ENCODE measurements at places on chromosomes 5 and 9.

GRCh38 chr5:63011158-63011557 lies 432.5 kb downstream of the LRRC70 start:
- no peak for DNase-seq

GRCh38 chr9:129863059-129863690 lies 27.9 kb downstream of the USP20 start:
- DNase-seq: no peak

GRCh38 chr5:145465474-145466263 lies 369.5 kb downstream of the PRELID2 start:
- DNase-seq: peak; percentile 3

- no peak for DNase-seq
These were observed 33.0 kb downstream of the TBCA start for GRCh38 chr5:77743181-77743580.

DNA sequence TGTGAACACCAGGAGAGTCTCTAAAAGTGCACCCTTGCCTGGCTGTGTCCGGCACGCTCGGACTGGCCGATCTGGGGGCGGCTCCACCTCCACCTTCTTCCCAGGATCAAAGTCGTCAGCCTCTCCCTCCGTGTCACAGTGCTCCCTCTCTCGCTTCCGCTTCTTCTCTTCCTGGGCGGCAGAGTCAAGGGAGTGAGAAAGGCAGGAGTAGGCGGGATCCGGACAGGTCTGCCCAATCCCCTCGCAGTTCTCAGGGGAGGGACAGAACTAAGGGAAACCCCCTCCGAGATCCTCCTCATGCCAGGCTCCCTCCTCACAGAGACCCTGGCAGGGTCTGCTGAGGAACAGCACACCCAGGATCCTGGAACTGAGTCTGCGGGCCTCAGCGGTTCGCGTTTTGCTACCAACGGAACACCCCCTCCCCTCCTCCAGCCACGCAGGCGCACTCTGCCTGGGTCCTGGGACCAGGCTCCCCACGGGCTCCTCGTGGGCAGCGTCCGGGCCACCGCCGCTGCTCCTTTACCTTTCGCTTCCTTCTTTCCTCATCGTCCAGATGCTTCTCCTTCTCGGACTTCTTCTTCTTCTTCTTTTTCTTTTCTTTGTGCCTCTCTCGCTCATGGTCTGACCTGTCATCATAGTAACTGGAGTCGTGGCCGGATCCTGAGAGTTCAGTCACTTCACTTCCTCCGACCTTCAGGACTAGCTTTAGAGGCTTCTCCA lies 1.3 kb downstream of the BRD9 start:
- DNase-seq: no peak

- no peak for DNase-seq
These were observed 1.6 kb downstream of the NACC2 start for GRCh38 chr9:136093346-136093986.

DNA sequence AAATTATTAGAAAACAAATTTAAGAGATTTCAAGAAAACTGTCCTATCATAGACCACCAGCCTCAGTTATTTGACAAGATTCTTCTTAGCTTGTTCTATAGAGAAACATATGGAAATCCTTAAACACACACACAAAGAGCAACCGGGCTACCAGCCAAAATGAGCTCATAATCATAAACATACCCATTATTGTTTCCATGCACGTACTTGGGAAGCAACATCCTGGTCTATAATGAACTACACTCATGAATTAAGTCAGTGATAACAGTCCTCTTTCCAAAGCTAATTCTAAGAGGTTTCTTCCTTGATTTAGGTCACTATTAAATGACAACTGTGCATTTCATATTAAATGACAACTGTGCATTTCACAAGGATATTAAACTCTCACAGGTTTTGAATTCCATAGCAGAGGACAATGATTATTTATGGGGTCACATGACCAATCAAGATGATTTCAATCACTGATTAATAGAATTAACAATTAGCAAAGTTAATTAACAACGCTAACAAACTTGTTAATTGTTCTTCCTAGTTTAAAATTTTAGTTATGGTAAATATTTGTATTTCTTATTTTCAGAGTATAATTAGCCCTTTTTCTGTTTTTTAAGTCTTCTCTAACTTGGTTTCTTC lies 77.0 kb downstream of the OXCT1 start:
- DNase-seq: no peak

GRCh38 chr9:22241611-22242010 lies 205.0 kb upstream of the DMRTA1 start:
- DNase-seq: no peak

DNA sequence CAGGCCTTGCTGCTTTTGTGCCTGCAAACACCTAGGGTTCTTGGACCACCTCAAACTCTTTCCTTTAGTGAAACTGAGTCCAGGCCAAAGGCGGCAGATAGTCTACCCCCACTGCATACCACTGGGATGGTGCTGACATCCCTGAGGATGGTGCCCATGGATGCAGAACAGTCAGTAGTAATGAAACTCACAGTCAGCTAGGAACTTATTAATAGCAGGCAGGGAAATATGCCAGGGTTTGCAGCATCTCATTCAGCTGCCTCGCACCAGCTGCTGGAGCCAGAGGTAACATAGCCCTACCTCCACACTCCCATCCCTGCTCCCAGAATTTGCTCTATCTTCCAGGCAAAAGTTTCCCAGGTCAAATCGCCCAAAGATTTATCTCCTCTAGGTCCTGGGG lies 189.1 kb downstream of the SREK1 start:
- DNase-seq: no peak

DNA sequence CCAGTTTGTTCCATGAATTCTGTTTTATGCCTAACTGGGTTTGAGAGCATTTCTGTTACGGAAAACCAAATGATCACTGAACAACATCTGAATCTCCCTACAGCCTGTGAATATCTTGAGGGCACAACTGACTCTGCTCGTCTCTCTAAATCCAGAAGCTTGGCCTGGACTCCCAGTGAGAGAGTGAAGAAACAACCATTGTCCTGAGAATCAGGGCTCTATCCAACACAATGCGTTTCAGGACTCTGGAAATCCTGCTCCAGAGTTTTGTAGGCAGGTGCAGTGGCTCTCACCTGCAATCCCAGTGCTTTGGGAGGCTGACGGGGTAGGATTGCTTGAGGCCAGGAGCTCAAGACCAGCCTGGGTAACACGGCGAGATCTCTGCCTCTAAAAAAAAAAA lies 7.8 kb upstream of the MVB12B start:
- no peak for DNase-seq

- DNase-seq: no peak
These were observed 107.8 kb downstream of the GAS1 start for GRCh38 chr9:86839522-86839921.

GRCh38 chr5:39175273-39175955 lies 43.9 kb downstream of the FYB1 start:
- DNase-seq: no peak

- no peak for DNase-seq
These were observed 33.1 kb downstream of the DAB2IP start for GRCh38 chr9:121684381-121685145.

GRCh38 chr9:130288393-130288792 lies 22.8 kb downstream of the HMCN2 start:
- no peak for DNase-seq

DNA sequence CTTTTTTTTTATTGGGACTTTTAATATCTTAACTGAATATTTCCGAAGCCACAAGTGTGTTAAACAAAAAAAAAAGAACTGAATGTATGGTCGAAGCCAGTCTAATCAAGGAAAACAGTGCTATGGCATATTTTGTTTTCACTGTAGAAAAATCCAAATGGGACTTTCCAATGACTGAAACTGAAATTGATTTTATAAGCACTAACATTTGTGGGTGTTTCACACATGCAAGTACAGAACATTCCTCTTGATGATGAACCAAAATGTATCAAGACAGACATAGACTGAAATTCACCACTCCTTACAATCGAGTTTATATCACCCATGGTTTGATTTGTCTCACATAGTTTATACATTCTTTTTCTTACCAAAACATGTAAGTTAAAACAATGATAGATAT lies 1026.8 kb downstream of the CDH18 start:
- DNase-seq: no peak

- peak; percentile 69 for DNase-seq
These were observed 138.0 kb upstream of the EFNA5 start for GRCh38 chr5:107808671-107809137.

GRCh38 chr5:56673171-56673570 lies 142.2 kb upstream of the MAP3K1 start:
- no peak for DNase-seq

DNA sequence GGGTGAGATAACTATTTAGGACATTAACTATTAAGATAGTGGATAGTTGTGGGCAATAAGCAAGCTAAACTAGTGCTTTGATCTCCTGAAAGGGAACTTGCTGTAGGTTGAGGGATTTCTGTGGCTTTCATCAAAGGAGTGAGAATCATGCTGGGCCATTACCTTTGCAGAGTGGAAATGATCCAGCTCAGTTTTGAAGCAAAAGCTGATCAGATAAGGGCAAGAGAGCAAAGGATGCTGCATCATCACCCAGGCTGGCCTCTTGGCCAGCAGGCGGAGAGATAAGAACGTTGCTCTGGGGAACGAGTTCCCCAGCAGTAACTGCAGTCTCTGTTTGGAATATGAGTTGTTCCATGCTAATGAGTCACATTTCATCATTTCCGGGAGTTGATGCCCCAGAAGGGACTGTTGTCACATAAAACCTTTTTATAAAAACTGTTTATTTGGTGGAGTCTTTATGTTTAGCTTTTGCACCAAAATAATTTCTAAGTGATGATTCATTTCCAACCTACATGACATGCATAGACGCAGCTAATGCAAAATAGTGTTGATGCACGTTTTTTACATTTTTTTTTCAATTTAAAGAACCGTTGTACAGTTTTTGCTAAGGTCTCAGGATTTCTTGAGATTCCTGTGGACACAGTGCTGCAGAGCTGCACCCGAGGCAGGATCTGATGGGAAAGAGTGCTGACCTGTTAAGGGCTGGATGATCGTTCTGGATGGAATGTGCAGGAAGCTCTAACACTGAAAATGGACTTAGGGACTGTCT lies 99.3 kb downstream of the ACTBL2 start:
- no peak for DNase-seq

- no peak for DNase-seq
These were observed 12.7 kb upstream of the TRIM32 start for GRCh38 chr9:116674210-116674980.

DNA sequence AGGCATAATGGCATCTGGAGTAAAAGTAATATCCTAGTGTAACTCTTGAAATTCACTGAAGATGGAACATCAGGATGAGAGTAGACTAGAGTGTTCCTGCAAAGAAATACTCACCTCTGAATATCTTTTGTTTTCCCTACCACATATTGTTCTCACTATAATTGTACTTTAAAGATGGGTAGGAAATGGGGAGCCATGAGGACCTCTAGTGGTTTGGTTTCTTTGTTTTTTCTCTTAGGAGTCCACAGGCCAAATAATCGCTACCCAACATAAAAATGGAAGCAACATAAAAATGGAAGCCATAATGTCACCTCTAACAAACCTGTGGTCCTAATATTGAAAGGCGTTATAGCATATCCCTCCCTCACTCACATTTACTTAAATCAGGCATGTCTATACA lies 2375.8 kb downstream of the MAT2B start:
- no peak for DNase-seq

DNA sequence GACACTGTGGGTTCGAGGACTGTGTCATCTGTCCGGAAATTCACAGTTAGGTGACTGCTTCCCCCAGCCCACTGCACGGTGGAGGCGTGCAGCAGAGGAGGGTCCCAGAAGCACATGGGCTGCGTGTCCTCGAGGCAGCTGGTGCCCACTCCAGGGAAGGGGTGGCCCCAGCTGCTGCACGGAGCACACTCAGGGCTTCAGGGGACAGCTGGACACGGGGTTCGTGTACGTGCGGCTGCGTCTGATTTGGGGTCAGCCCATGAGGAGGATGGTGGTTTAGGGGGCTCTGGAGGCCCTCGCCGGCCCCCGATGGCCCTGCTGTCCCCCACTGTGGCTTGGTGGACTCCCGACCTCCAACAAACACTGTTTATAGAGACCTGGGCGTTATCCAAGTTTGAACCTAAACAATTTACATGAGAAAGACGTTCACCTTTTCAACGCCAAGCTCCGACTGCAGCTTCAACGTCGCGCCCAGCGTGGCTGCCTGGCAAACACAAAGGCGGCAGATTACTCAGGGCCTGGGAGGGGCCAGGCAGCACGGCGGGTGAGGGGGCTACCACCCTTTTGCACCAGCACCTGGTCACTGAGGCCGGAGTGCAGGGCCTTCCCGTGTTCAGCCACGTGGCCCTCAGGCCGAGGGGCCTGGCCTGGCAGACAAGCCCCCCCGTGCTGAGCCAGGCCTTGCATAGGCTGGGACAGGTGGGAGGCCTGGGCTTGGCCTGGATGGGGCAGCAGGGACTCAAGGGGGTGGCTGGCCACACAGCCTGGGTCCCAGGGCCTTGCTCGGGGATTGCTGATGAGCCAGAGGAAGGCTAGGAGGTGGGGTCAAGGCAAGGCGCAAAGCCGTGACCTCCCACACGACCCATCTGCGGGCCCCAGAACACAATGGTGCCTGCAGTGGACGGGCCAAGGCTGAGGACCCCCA lies 55.2 kb downstream of the EXD3 start:
- DNase-seq: no peak

GRCh38 chr5:151694035-151694485 lies 7.3 kb upstream of the SPARC start:
- DNase-seq: no peak

DNA sequence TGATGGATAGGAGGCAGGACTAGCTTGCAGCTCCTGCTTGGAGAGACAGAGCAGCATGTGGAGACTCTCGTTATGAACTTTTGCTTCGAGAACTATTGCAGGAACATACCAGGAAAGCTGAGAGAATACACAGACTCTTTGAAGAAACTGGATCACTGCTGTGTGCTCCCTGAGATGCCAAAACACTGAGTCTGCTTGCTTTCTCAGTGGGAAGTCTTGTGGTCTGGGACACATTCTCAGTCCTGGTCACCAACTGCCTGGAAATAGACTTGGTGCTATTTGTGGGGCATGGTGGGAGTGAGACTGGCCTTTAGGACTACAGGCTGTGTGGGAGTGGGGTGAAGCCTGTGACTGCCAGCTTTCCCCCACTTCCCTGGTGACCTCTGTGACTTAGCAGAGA lies 252.6 kb downstream of the MED10 start:
- no peak for DNase-seq

GRCh38 chr5:65475336-65475735 lies 6.4 kb downstream of the ADAMTS6 start:
- DNase-seq: no peak

DNA sequence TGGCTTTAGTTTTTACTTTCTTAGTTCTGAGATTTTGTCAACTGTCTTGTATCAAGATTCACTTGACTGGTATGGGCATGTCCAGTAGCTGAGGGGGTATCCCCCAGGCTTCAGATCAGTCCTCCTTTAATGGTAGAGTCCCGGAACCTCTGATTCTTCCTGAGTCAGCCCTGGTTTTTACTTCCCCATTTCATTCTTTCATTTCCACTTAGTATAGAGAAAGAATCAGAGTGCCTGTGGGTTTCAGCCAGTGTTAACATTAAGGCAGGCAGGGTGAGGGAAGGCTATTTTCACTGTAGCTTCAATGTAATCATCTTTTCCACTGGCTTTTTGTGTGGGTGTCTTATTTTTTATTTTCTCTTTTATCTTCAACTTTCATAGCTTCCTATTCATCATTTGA lies 8.3 kb upstream of the COMMD10 start:
- DNase-seq: no peak

- no peak for DNase-seq
These were observed 156.2 kb downstream of the MED10 start for GRCh38 chr5:6222121-6222520.
